ENCODE measurements at places on chromosomes 3 and 15.

DNA sequence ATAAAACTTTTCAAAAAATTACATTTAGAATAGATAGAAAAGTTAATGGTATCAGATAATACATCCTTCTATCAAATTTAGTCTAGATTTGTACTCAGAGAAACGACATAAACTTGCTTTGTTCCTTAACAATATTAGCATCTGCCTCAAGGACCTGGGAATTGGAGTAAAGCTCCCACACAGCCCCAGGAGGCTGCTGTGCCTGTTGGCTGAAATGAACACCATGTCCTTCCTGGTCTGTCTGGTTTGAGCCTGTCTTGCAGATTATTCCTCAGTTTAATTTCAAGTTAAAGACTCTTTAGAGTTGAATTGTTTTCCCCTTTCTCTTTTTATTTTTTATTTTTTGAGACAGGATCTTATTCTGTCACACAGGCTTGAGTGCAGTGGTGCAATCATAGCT is 19.4 kb downstream of the GNB5 start:
- DNase-seq, result no peak

GRCh38 chr15:56920367-56920627 is 1.9 kb downstream of the TCF12 start:
- no peak for DNase-seq

DNA sequence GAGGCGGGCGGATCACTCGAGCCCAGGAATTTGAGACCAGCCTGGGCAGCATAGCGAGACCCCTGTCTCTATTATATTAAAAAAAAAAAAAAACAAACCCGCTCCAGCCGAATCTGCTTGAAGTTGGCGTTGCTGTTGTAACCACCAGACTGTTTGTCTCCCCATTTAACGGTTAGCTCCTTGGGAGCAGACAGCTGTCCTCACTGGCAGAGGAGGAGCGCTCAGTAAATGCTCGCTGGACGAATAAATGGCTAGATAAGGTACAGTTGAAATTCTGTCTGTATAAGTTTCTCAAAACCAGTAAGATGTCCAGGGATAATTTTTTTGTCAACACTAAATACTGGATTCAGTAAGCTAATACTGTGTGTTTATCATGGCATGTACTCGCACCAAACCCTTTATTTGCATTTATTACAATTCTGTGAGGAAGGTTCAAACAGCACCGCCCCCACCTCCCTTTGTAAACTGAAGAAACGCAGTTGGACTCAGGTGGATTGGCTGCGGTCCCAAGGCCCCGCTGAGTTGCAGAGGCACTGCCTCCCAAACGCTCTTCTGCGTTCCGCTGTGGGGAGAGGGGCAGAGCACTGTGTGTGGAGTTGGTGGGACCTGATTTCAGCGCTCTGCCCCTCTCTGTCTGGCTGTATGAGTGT is 1.1 kb downstream of the RCCD1 start:
- DNase-seq, result no peak

- DNase-seq, result no peak
Measured at GRCh38 chr3:125000661-125001060, 55.1 kb downstream of the HEG1 start.

DNA sequence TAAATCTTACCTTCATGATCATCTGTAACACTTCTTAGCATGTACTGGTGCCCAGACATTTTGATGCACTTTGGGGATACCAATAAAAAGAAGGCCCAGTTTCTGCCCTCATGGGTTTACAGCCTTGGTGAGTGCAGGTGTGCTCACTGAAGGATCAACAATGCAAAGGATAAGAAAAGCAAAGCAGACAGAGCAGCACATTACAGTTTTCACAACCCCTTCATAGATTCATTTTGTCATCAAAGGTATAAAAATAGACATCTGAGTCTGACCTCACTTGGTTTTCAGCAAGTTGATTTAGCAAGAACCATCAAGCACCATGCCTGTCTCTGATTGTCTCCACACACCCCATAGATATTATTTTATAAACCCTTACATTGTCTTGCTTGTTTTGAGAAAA is 77.6 kb downstream of the BFSP2 start:
- DNase-seq, result no peak

- DNase-seq, result no peak
Measured at GRCh38 chr3:138355071-138355470, 6.7 kb downstream of the MRAS start.

DNA sequence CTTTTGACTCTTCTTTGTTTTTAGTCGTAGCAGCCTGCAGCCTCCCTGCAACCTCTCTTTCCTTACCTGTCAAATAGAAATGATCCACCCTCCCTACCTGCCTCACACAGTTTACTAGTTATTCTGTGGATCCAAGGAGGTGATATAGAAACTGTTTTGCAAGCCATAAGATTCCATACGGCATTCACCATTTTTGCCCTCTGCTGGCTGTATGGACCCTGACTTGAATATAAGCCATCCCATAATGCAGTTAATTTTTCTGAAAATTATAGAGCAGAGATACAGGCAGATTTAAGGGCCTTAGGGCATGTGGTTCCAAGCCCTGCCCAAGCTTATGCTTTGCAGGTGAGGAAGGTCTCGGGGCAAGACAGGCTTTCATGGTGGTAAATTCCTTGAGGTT is 63.8 kb downstream of the CPN2 start:
- DNase-seq, result no peak

GRCh38 chr3:53101956-53102355 is 28.3 kb downstream of the RFT1 start:
- no peak for DNase-seq

- no peak for DNase-seq
Measured at GRCh38 chr15:100171411-100171810, 170.4 kb downstream of the ADAMTS17 start.

- no peak for DNase-seq
Measured at GRCh38 chr15:74511583-74511982, 29.4 kb upstream of the ARID3B start.

DNA sequence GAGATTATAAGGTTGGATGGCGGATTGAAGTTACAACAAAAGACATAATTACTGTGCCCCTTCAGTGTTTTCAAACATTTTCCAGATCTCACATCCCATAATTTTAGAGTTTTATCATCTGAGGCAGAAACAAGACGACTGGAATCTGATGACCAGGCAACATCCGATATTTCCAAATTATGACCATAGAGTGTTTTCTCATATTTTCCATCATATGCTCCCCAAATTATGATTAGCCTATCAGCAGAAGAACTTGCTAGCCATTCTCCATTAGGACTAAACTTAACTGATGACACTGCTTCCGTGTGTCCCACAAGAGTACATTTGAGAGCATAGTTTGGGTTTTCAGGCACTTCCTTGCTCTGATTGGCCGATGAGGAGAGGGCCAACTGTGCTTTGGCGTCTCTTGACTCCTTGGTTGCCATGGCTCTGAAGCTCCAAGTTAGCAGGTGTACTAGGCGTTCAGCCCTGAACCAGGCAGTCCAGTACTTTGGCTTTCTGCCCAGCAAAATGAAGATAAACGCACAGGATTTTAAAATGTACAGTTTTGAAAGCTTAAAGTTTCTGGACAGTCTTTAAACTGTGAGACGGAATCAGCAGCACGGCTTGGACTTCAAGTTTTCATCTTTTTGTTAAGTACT is 638 bp downstream of the WDR5B start:
- DNase-seq, result peak; percentile 66

GRCh38 chr3:46080124-46080968 is 53.1 kb upstream of the XCR1 start:
- DNase-seq, result no peak

All from AG08396 (cell line).